Lower leg skin (tissue), 4 donors: ENCODE measurements at places on chromosomes 12 and 14.
A peak's percentile ranks its signal among the peaks of the same experiment; 100 is the strongest.

DNA sequence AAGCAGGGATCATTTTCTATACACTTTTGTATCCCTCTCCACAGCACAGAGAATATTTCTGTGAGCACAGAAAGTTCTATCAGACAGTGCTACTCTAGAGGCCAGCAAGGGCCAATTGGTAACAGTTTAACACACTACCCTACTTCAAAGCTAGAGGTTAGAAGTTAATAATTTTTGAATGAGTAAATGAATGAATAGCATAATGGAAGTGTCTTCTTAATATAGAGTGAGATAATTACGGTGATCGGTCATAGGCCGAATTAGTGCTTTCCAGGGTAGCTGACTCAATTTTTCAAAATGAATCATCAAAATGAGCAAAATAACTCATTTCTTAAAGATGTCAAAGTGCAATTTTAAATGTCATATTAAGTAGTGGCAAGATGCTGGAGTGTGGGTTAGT is 67.0 kb upstream of the CCDC198 start:
- DNase-seq, result no peak

DNA sequence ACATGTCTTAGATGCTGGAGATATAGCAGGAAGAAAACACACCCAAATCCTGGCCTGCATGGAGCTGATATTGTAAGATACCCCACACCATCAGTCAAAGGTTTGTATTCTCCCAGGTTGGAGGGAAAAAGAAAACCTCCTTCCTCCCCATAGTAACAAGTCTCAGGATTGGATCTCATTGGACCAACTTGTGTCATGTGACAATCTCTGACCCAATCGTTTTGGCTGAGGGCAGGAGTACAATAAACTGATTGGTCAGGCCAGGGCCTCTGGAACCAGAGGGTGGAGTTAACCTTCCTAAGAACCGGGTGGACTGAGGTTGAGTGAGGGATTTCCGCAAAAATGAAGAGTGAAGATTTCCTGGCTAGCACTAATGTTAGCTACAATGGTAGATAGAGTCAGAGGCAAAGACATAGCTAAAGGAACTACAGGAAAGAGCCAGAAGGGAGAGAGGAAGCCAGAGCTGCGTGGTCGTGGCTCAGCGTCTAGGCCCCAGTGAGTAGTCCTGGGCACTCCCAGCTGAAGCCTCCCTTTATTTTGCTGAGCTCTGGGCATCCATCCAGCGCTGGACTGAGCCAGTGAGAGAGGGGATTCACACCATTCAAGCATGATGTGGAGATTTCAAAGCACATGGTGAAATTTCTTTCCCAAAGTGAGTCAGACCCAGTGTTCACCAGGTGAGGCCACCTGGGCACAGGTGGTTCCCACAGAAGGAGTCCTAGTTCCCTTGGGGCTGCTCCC is 219.9 kb downstream of the AACS start:
- DNase-seq, result no peak

DNA sequence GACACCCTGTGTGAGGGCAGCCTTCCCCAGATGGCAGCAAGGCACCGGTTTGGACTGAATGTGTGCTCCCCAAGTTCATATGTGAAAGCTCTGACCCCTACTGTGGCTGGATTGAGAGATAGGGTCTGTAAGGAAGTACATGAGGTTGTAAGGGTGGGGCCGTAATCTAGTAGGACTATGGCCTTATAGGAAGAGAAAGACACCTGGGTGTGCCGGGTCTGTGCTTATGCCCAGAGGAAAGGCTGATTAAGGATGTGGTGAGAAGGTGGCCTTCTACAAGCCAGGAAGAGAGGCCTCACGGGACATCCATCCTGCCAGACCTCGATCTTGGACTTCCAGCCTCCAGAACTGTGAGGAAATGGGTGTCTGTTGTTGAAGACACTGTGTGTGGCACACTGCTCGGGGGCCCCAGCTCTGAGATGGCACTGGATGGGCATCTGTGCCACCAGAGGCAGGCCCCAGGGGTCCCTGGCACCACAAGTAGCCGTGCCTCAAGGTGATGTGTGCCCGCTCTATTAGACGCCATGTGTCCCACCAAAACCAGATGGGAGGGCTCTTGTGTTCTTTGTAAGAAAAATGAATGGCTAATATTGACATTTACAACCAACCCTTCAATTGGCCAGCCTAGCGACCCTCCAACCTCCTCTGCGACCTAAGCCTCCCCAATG is 22.0 kb downstream of the FGF6 start:
- no peak for DNase-seq

GRCh38 chr12:127595506-127595905 is 671.5 kb upstream of the TMEM132C start:
- DNase-seq, result no peak

DNA sequence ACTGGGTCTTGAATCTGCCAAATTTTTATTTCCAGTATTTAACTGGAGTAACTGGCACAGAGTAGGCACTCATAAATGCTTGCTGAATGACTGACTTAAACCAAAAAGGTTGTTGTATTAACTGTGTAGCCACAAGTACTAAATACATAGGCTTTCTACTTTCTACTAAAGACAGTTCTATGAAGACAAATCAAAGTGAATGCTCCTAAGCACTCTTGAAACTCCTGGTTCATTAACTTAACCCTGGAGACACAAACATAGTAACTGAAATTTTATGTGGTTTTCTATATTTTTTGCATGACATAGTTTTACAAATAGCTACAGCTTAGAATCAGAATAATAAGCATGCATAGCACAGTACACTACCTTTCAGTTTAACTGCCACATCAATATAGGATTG is 70.4 kb downstream of the TXNDC16 start:
- DNase-seq, result no peak

DNA sequence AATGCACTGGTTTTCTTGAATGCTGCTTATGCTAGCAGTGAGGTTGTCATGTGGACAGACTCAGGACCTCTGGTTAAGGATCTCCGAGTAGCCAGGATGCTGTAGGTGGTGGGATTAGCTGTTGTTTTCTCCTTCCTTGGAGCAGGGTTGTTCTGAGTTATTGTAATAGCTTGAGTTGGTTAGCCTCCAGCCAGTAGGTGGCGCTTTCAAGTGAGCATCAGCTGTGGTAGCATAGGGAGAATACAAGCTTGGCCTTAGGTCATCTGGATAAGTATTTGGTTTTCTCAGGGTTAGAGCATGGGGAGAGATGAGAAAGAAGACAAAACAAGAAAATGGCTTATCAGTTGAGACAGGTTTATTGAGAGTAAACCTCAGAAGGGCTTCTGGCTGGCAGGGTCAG is 299.7 kb upstream of the FBXO33 start:
- DNase-seq, result no peak

- no peak for DNase-seq
Measured at GRCh38 chr14:59251811-59252771, 63.6 kb downstream of the DAAM1 start.

DNA sequence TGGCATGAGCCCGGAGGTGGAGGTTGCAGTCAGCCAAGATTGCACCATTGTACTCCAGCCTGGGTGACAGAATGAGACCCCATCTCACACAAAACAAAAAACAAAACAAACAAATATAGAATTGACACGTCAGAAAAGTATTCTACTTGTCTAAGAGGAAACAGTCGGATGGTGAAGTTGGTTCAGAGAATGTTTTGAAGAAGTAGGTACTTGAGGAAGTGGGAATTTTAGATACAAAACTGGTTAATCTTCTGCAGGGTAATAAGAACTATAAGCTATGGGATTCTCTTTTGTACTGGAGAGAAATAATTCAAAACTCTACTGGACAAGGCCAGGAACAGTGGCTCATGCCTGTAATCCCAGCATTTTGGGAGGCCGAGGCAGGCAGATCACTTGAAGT is 14.6 kb upstream of the TCTN1 start:
- no peak for DNase-seq

DNA sequence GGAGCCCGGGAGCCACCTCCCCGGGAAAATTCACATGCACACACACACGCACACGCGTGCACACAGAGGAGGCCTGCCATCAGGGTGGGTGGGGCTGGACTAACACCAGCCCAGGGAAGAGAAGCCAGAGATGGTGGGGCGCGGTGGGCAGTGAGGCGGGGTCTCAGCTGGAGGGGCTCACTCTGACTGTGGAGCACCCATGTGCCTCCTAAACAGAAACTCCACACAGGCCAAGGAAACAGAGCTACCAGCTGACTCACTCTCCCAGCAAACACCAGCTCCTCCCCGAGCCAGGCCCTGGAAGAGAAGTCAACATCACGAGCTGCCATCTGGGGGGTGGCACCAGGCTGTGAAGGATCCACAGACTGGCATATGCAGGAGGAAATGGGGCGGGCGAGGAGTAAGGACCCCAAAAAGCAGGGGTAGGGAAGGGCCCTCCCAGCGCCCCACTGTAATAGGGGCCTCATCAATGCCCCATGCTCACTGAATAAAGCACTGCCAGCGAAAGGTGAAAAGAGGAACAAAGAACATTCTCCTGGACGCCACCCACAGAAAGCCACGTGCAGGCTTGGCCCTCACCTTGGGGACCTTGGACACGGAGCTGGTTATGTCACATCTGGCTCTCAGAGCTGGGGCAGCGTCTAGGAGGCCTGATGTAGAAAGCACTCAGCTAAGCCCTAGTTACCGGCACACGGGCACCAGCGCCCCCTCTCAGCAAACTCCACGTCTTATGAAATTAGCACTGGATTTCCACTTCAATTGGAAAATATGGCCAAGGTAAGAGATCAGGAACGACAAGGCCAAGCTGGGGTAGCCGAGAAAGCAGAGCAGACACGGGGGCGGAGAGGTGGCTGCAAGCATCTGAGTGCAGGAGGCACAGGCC is 8.4 kb upstream of the INF2 start:
- peak; percentile 73 for DNase-seq

DNA sequence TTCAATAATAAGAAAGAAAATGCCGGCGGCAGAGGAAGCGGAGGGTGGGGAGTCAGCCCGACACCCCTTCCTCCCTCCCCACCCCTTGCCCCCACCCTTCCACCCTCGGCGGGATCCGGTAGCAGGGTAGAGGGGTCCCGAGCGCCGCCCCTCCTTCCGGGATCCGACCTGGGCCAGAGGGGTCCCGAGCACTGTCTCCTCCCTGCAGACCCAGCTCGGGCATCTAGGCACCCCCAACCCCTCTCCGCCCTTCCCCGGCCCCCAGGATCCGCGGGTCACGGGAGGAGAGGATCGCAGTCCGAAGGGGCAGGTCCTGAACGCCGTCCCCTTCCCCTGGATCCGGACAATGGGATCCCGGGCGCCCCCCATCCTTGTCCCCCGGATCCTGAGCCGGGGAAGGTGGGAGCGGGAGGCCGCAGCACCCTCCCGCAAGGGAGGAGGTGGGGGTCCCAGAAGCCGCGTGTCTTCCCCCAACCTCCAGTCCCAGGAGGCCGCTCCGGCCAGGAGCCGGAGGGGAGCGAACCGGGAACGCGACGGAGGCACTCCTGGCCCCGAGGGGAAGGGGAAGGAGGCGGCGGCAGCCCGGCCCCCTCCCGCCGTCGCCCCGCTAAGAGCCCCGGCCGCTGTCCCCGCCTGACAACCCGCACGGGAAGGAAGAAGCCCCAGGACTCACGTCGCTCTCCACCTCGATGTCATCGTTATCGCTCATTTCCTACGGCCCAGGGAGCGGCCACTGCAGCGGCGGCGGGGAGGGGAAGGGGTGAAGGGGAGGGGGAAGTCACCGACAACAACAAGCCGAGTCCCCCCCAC is 481 bp downstream of the MAX start:
- DNase-seq, result peak; percentile 29

DNA sequence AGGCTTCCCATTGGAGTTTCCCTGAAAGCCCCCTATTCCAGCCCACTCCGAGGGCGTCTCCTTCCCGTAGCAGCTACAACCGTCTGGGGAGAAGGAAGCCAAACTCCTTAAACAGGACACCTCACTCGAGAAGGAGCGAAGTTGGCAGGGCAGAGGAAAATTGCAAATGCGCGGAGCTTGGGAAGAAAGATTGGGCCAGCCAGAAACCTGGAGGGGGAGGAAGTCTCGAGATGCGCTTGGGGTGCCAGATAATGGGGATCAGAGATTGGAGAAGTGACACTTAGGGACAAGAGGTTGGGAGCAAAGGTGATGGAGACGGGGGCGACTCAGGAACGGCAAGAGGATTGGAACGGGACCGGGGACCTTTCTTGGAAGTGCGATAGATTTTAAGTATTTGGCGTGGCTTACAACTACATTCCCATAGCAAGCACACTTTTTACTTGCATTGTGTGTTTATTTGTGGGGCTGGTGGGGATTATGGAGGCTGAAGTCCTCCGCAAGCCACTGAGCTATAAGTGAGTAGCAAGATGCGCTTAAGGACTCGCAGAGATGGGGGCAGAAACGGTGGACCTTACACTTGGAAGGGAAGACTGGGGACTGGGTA is 926 bp downstream of the HRK start:
- DNase-seq, result no peak

DNA sequence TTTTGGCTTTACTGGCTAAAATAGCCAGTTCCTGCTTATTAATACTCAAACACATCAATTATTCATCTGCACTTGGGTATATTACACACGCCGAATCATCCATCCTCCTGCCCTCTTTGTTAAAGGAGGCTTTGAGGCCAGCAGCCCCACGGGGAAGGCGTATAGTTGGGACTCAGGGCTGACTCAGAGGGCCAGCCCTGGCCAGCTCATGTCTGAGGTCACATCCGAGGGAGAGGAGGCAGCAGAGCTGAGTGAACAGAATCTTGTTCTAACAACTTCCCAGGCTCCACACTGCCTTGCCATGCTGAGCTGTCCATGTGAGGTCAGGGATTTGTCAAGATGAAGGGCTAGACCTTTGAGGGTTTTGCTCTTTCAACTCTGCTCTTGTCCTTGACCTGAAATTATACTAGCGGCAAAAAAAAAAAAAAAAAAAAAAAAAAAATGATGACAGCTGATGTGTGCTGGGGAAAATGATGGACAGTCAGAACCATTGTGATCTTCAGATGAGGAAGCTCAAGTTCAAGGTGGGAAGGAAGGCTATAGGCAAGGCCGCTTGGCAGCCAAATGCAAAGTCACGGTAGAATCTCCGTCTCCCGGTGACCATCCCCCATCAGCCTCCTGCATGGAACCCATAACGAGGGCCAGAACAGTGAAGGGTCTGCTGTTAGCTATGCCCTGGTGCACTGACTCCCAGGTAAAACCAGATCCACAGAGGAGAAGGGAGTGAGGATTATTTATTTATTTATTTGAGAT is 12.5 kb upstream of the MARK3 start:
- DNase-seq, result no peak
